Head of caudate nucleus (tissue), 42 donors: ENCODE measurements at places on chromosomes 12 and 14.

GRCh38 chr14:65958664-65959562 is 527.3 kb upstream of the CCDC196 start:
- no peak for DNase-seq

GRCh38 chr12:47813511-47814196 is 6.0 kb downstream of the HDAC7 start:
- DNase-seq: no peak

DNA sequence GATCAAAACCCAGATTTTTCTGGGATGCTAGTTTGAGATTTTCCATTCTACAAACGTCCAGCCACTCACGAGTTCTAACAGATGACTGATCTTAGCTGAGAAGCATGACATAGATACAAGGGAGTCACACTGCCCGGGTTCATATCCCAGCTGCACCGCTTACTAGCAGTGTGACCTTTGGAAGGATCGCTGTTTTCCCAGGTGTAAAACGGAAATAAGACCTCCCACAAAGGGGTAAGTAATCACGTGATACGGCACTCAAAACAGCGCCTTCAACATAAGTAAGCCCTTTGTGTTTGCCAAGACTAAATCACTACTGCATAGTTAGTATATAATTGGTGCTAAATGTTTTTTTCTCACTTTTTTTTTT is 624 bp upstream of the PWP1 start:
- DNase-seq: no peak

DNA sequence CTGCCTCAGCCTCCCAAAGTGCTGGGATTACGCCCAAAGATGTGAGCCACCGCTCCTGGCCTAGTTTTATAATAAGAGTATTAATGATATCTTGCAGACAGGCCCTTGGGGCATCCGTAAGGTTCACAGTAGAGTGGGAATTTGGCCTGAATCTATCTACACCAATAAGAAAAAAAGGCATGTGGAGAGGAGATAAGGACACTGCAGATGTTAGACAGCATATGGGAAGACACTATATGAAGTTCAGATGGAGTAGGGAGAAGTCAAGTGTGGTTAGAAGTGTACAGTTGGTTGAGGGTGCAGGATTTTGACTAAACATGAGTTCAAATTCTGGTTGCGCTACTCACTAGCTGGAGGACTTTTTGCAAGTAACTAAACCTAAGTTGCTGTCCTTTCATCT is 8.5 kb upstream of the TTC8 start:
- no peak for DNase-seq

- DNase-seq: no peak
These were observed 10.7 kb upstream of the GALNT6 start for GRCh38 chr12:51401900-51402299.

GRCh38 chr12:46534327-46534840 is 161.8 kb upstream of the SLC38A2 start:
- DNase-seq: no peak

- DNase-seq: no peak
These were observed 85.4 kb downstream of the LRRK2 start for GRCh38 chr12:40310211-40310610.

GRCh38 chr14:103194256-103195045 is 71.2 kb downstream of the TNFAIP2 start:
- DNase-seq: no peak

DNA sequence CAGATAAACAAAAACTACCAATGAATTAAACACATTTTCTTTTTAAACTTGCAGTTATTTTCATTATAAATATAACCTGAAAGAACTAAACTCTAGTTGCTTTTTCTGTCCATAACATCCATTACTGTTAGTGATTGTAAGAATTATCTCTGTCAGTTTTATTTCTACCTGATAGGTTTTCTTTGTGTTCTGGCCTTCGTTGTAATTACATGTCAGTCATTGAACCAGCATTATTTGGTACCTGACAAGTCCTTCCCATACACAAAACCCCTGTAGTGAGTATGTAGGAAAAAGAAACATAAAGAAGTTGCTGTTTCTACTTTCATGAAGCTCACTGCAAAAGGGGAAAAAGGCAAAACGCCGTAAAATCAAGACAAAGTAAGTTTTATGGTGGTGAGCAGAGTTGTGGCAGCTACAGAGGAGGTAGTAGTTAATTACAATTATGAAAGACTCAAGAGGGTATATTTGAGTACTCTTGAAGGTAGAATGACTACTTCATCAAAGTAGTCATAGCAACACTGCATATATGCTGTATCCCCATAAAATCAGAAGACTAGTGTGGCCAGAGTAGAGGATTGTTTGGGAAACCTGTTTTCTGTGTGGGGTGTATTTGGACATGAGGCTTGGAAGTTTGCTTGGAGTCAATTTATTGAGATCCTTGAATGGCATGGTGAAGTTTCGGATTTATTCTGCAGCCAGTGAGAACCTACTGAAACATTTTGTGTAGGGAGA is 102.8 kb downstream of the SLC5A8 start:
- DNase-seq: no peak

DNA sequence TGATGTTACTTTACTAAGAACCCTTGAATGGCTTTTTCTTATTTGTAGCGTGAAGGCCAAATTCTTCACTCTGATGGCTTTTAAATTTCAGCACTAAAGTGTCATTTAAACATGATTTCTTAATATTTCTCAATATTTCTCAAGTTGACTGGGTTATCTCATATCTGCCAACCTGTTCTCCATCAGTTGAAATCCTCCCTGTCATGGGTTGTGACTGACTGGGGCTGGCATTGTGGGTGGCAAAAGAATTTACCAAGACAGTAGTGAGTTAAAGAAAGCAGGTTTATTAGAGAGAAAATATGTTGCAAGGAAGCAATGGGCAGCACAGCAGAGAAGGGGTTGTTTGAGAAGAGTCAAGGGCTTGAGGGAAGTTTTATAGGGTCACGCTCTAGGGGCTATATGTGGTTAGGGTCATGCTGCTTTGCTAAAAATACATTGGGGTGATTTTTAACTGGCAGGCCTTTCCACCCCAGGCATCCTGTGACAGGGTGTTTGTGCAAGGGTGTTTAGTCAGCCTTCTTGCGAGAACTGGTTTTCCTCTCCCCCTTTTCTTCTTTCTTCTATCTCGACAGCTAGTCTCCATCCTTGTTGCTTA is 232.8 kb upstream of the SEL1L start:
- DNase-seq: no peak

DNA sequence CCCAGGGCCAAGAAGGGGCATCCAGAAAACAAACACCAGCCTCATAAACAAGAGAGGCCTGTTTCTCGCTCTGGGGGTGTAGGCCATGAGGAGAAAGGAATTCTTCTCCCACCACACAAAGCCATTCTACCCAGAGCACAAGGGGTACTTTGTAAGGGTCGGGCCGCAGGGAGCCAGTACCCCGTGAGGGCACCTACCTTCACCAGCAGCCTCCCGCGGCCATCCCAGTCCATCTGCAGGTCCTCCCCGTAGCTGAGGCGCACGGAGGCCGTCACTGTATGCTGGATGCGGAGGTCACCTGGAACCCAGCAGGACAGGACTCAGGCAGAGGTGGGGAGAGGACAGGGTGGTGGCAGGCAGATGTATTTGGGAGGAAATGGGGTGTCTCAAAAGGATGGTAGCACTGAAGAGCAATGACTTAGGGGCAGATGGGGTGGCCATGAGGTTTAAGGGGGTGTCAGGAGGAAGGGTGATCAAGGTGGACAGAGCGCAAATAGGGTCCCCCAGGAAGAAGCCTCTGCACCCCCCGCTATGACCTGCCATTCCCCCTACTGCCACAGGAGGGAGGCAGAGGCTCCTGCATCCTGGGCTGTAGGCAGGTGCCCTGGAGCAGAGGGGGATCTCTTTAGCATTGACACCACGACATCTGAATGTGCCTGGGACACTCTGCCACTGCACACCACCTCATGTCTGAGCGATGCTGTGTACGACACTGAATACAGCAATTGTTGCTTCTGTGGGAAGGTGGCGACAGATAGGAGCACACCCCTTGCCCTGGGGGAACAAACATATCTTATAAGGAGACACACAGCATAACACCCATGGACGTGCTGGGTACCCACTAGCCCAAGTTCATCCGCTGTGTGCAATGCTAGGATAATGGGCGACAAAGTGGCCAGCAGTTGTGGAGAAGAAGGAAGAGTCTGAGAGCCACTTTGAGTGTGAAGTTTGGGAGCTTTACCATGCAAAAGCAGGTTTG is 61.4 kb downstream of the VWF start:
- peak; percentile 69 for DNase-seq

- DNase-seq: no peak
These were observed 43.3 kb upstream of the MED13L start for GRCh38 chr12:116320791-116321217.

GRCh38 chr12:42017051-42017450 is 127.6 kb downstream of the GXYLT1 start:
- DNase-seq: no peak

- no peak for DNase-seq
These were observed 32.8 kb upstream of the CMKLR1 start for GRCh38 chr12:108371801-108372344.

- DNase-seq: no peak
These were observed 4.1 kb downstream of the SERPINA12 start for GRCh38 chr14:94505206-94505605.

DNA sequence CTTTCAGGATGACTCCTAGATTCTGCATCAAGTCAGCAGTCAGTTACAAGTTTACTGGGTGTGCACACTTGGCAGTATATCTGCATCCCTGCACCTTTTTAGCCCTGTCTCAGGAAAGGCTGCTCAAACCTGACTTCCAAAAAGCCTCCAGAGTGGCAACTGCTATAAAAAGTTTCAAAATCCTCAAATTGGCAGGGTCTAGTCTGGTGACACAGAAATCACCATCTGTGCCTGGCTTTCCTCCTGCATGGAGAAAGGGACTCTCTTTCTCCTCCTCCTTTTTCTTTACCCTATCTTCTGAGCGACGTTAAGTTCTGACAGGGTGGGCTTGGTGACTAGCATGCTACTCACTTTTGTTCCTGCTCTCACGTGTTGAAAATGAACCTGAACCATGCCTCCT is 679.5 kb downstream of the C12orf50 start:
- no peak for DNase-seq

DNA sequence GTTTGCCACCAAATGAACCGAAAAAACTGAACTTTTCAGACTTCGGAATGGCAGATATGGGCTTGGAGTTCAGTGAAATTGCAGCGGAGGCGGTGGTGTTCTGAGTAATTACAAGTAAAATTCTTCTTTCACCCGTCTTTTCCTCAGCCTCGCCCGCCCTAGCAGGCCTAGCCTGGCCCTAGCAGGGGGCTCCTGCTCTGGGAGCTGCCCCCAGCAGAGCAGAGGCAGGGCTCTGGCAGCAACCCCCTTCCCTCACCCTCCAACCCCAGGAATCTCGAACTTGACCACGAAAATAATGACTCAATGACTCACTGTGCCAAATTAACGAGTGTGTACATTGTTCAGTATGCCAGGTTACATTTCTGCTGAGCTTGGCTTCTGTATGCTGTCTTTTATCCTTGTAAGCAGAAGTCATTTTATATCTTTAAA is 1.1 kb downstream of the PAPLN start:
- no peak for DNase-seq

- no peak for DNase-seq
These were observed 101.3 kb downstream of the PTPRO start for GRCh38 chr12:15423629-15424028.

DNA sequence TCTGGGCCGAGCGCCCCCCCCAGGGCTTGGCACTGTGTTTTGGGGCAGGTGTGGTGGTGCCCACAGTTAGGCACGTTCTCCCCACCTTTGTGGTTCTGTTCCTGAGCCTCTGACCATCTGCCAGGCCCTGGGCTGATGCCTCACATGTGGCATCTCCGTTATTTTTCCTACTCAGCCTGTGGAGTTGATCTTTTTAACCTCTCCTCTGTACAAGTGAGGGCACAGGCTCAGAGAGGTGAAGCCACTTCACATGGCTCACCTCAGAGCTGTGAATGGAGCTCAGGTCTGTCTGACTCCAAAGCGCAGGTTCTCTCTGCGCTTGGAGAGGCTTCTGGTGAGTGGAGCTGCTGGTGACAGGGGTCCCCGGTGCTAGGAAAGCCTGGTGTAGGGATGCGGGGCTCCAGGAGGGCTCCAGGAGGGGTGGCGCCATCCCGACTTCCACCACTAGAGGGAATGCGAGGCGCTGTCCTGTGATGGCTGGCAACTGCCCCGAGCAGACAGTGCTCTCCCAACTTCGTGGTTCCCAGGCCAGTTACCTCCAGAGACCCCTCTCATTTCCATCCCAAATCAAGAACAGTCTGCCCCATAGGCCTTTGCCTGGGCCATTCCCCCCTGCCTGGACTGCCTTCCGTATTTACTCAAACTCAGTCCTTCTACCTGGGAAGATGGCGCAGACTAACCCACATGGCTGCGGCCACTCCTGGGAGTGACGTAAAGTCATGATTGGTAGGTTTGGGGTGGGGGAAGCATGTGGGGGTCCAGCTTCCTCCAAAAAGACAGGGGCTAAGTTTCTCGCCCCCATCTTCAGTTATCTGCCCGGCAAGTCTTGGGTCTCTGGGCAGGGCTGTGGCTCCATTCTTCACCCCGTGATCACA is 9.9 kb downstream of the BCL7A start:
- DNase-seq: peak; percentile 54

- no peak for DNase-seq
These were observed 1.6 kb downstream of the DGKA start for GRCh38 chr12:55932551-55932910.

GRCh38 chr14:68366656-68367055 is 426.2 kb downstream of the ZFP36L1 start:
- DNase-seq: no peak

GRCh38 chr12:122489038-122489437 is 11.7 kb downstream of the ZCCHC8 start:
- DNase-seq: no peak

DNA sequence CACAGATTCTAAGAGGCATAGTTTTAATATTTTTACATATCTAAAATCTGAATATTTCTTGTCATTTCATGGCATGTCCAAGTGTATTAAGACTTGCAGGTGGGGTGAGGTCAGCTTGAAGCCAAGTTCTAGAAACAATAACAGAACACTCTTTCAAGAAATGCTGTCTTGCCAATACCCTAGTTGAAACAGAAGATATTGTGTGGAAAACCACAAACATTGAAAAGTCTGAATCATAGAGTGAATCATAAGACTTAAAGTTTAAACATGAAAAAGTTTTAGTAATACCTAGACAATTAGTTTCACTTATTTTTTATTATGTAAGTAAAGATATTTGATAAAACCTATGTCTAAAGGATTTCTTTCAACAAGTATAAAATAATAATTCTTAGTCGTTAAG is 191.5 kb upstream of the CAND1 start:
- no peak for DNase-seq

- DNase-seq: no peak
These were observed 135.0 kb downstream of the FOXG1 start for GRCh38 chr14:28901631-28902030.

- no peak for DNase-seq
These were observed 244.4 kb downstream of the ZFP36L1 start for GRCh38 chr14:68548194-68549076.

- DNase-seq: no peak
These were observed 72.8 kb upstream of the SAV1 start for GRCh38 chr14:50740856-50741255.
